ENCODE measurements at places on chromosomes 3 and 15. TPM values are rescaled to one million over a fixed set of nuclear protein-coding genes. Genes with fewer than 3 reads are reported as not detected.

The TXNRD3 gene
- polyA plus RNA-seq: 2.2 TPM

The WDR93 gene
- polyA plus RNA-seq: not detected

The DUOXA2 gene
- polyA plus RNA-seq: not detected

The GOLGA8T gene
- not detected for polyA plus RNA-seq

The ROPN1B gene
- 0.11 TPM for polyA plus RNA-seq

The RRP9 gene
- polyA plus RNA-seq: 26.8 TPM

The SMCO1 gene
- polyA plus RNA-seq: not detected

The MEX3B gene
- polyA plus RNA-seq: 38.8 TPM

The PRICKLE2 gene
- 8.7 TPM for polyA plus RNA-seq

The ROBO2 gene
- polyA plus RNA-seq: 55.5 TPM

The RGMA gene
- polyA plus RNA-seq: 16.6 TPM

The SAMD7 gene
- not detected for polyA plus RNA-seq

The FGF12 gene
- 2.1 TPM for polyA plus RNA-seq

The GRAMD1C gene
- 31.0 TPM for polyA plus RNA-seq

The BTLA gene
- polyA plus RNA-seq: not detected

The TMCO5A gene
- not detected for polyA plus RNA-seq

The DHFR2 gene
- 5.6 TPM for polyA plus RNA-seq

The IGSF10 gene
- not detected for polyA plus RNA-seq

The ITIH1 gene
- polyA plus RNA-seq: not detected

The PSMD2 gene
- polyA plus RNA-seq: 363 TPM

The ATP13A4 gene
- 6.2 TPM for polyA plus RNA-seq

The TMPRSS7 gene
- 0.34 TPM for polyA plus RNA-seq

The IL1RAP gene
- 24.6 TPM for polyA plus RNA-seq

The MCF2L2 gene
- 9.3 TPM for polyA plus RNA-seq

The RAB43 gene
- 0.57 TPM for polyA plus RNA-seq

The NEK11 gene
- 3.8 TPM for polyA plus RNA-seq

The MNS1 gene
- polyA plus RNA-seq: not detected

The ARHGAP11A gene
- polyA plus RNA-seq: 0.50 TPM

The SLC6A20 gene
- not detected for polyA plus RNA-seq

The UBAP1L gene
- 10.3 TPM for polyA plus RNA-seq

The RAD51 gene
- polyA plus RNA-seq: not detected

The TM6SF1 gene
- 0.16 TPM for polyA plus RNA-seq

The EAF2 gene
- polyA plus RNA-seq: 1.2 TPM

The ANKUB1 gene
- not detected for polyA plus RNA-seq

The TAGLN3 gene
- polyA plus RNA-seq: 568 TPM

The ACKR4 gene
- polyA plus RNA-seq: not detected

The PPM1L gene
- 28.3 TPM for polyA plus RNA-seq

All from neural cell (in vitro differentiated cells).